ENCODE measurements at places on chromosomes 3 and 15.

GRCh38 chr15:48031466-48031865 is 89.3 kb upstream of the SLC24A5 start:
- no peak for DNase-seq

GRCh38 chr15:80944818-80945217 is 44.8 kb downstream of the MESD start:
- DNase-seq, result no peak

DNA sequence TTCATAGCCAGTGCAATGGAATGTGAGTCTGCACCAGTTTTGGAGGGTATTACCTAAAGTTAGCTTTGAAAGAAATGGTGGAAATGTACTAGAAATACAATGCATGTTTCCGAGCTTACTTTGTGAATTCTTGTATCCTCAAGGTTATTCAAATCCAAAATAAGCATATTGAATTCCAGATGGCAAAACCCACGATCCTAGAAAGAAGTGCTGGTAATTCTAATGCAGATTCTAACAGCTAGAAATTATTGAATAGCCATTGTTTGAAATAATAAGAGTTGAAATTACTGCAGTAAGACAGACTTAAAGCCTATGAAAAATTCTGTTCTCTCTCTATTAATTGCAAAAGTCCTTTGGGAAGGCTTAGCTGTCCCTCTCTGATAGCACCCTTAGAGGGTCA is 258.4 kb downstream of the CHL1 start:
- DNase-seq, result no peak

DNA sequence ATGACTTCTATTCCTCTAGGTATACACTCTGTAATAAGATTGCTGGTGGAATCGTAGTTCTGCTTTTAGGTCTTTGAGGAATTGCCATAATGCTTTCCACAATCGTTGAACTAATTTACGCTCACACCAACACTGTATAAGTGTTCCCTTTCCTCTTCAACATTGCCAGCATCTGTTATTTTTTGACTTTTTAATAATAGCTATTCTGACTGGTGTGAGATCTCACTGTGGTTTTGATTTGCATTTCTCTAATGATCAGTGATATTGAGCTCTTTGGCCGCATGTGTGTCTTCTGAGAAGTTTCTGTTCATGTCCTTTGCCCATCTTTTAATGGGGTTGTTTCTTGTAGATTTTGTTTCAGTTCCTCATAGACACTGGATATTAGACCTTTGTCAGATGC is 12.8 kb downstream of the NXPE3 start:
- no peak for DNase-seq

- DNase-seq, result no peak
Observed at GRCh38 chr3:188008582-188009213, 145.3 kb upstream of the LPP start.

DNA sequence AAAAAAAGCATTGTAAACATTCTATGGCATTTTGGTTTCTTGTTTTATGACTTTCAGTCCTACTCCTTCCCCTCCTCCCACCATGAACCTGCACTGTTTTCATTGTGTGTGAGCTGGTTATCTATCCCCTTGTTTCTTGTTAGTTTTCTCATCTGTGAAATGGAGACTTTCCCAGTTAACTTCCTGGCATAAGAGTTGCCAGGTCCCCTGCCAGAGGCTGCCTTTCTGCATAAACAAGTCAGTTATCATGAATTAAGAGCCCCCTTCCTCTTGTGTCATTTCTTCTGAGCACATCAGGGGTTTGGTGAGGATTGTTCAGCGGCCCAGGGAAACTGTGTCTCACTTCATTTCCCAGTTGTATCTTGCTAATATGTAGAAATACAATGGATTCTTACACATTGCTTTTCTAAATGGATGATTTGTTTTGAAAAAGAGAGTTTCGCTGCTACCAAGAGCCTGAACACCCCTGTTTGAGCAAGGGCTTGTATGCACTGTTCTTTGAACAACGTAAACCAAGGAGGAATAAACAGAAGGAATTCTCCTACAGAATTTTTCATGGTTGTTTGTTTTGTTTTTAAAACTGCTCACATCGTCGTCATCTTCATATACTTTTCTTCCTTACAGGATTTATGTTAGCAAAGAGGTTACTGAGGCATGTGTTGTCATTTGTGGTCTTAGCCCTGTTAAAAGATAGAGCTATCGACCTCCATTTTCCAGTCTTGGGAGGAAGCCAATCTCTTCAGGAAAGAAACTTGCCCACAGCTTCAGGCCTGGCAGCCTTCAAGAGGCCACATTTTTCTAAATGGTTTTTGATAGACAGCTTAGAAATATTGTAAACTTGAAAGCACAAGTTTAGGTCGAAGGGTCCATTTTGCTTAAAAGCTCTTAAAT is 144.6 kb upstream of the IL12A start:
- DNase-seq, result no peak

- DNase-seq, result no peak
Observed at GRCh38 chr3:179236669-179237301, 14.1 kb downstream of the KCNMB3 start.

DNA sequence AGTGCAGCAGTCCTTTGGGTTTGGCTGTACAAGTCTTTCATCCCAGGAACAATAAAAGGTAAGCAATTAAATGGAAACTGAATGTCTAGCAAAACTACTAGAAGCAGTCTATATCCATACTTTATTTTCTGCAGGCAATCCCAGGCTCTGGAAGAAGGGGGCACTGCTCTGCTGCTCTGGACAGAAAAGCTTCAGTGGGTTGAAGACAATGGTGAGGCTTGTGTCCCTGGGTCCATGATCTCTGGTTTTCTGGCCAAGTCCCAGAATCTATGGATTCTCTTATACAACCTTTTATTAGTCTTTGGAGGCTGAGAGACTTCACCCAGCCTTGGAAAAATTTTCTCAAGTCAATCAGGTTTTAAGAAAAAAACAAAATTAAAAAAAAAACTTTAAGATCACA is 35.6 kb downstream of the SCAP start:
- no peak for DNase-seq

DNA sequence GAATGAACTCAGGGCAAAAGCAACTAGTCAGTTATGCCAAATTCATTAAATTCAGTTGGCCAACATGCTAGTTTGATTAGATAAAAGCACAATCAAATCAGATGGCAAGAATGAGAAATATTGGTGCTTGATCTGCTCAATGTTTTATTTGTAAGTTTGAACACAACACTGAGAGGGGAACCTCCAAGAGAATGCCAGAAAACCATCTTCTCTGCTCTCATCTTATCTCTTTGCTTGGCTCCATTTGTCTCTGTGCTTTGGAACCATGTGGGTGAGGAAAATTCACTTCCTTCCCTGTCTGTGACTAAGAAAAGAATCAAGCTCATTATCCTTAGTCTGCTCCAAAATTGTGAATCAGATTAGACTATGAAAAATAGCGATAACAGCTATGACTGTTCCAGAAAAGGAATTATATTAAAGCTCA is 43.6 kb upstream of the DCBLD2 start:
- DNase-seq, result no peak

GRCh38 chr3:156795890-156796481 is 30.2 kb upstream of the LEKR1 start:
- no peak for DNase-seq

- no peak for DNase-seq
Observed at GRCh38 chr3:127426444-127427153, 138.8 kb upstream of the PRR20G start.

- no peak for DNase-seq
Observed at GRCh38 chr3:161251716-161252115, 30.6 kb downstream of the NMD3 start.

- no peak for DNase-seq
Observed at GRCh38 chr15:80482696-80483095, 78.5 kb downstream of the ARNT2 start.

GRCh38 chr3:134074001-134074789 is 44.5 kb upstream of the SLCO2A1 start:
- no peak for DNase-seq

DNA sequence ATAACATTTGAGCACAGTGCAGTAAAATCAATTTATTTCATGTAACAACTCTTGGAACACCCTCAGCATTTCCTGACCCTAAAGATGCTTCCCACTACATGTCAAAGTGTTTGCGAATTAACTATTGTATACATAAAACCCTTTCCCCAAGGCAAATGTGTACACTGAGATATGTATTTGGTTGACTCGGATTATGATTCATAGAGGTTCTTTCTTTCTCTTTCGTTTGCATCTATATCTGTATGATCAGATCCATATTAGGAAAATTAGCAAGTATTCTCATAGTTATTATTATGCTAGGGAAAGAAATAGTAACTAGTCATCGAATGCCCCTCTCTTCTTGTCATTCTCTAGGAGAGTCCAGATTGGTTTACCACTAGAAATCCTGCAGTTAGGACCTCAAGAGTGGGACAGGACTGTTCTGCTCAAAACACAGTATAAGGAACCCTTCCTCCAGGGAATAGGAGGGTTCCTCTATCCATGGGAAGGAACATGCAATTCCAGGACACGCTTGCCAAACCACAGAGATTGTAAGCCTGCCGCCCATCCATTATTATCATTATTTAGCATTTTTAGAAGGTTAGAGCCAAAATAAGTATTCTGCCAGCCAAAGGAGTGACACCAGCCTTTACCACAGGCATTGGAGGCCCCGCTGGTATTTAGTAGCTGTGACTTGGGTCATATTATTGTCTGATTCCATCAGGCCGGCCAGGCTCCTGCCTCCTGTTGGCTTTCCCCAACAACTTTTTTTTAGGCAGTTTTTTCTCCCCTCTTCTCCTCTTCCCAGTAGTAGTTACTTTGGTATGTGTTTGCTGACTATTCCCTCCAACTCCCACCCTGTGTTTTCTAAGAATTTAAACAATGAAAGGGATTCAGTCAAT is 100.7 kb downstream of the GALK2 start:
- DNase-seq, result no peak

GRCh38 chr3:145911016-145911415 is 250.0 kb downstream of the PLOD2 start:
- no peak for DNase-seq

GRCh38 chr3:38154625-38155255 is 10.6 kb upstream of the OXSR1 start:
- no peak for DNase-seq

GRCh38 chr3:176097027-176097426 is 1100.3 kb downstream of the TBL1XR1 start:
- DNase-seq, result no peak

- DNase-seq, result no peak
Observed at GRCh38 chr3:130380398-130380797, 34.9 kb downstream of the COL6A5 start.

DNA sequence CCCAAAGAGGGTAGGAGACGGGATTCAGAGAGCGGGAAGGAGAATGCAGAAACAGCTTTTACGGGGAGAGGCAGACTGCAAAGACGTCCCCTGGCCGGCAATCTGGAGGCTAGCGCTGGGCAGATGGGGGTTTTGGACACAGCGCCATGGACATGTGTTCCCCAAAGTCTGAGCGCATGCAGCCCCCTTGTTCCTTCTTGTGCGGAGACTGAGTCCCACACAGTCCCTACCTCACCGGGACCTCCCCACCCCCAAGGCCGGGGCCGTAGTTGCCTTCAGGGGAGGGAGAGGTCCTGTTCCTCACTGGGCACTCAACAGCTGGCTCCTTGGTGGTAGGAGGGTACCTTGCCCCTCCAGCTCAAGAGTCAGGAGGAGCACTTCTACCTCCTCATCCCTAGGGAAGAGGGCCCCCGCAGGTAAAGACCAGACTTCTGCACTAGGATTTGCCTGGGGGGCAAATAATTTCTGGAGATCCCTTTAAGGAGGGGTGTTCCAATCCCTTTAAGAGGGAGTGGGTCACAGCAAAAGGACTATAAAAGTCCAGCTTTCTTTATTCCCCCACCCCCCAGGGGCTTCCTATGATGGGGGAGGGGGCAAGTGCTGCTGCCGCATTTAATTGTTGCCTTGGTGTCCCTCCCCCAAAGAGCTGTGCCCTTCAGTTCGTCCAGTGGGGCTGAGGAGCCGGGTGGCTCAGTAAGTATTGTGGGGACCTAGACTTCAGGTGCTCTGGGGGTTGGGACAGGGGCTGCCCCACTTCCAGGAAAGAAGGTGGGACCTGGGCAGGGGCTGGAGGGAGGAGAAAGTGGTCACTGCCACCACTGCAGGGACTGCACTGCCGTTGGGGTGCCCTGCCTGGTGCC is 3.6 kb upstream of the BAHD1 start:
- no peak for DNase-seq

- DNase-seq, result no peak
Observed at GRCh38 chr15:101353240-101353639, 58.2 kb upstream of the SNRPA1 start.

DNA sequence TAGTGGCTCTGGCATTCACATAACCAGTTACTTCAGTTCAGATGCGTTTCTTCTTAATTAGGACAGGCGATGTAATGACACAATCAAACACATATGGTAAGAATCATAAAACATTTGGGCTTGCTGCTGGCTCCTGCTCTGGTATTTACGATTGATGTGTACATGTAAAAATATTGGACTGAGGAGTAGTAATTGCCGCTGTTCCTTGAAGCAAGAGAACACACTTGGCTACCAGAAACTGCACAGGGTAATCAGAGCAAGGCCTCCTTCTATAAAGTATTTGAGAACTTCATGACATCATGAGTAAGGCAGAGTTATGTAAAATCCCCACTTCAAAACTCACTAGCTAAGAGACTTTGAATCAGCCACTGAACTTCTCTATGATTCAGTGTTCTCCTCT is 158.1 kb downstream of the SSR3 start:
- no peak for DNase-seq

DNA sequence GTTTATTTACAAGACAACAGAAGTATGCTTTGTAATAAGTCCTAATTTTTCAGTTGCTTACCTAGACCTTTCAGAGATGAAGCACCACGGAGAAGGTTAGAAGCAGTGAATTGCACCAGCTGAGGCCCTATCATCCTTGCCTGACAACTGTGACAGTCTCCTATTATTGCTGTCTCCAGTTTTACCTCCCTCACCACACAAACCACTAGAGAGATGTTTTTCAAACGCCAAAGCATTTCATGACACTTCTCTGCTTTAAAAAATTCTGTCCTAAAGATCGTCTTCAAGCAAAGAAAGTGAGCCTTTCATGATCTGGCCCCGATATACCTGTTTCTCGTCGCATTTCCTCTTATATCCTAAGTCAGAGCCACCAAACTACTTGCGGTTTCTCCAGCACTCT is 72.3 kb upstream of the TSPAN3 start:
- DNase-seq, result no peak

- no peak for DNase-seq
Observed at GRCh38 chr3:134809427-134810051, 14.5 kb downstream of the EPHB1 start.

- DNase-seq, result no peak
Observed at GRCh38 chr3:394775-395174, 198.2 kb downstream of the CHL1 start.

- DNase-seq, result no peak
Observed at GRCh38 chr15:50884540-50884939, 23.9 kb upstream of the AP4E1 start.

DNA sequence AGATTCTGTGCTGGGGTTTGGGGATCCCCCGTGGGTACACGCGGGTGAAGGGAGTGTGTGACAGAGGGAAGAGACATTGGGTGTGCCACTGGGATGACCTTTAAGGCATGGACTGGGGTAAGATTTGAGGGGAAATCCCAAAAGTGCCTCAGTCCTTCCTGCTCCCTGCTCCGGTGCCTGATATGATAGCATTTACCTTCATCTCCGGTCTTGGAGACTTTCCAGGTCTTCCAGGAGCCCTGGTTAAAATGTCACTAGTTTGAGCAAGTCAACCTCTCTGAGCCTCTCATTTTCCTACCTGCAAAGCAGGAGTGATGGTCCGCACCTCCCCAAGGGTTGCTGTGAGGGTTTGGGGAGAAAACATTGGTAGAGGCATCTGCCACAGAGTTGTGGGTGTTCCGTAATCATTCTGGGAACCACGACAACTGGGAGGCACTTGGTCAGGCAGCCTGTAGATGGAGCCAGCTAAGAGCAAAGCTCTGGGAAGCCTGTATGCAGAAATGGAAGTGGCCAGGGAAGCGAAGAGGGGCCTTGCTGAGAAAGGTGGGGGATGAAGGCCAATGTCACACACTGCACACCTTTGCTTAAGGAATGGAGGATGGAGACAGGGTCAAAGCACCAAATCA is 33.9 kb upstream of the KIF23 start:
- DNase-seq, result no peak
